ENCODE measurements at places on chromosomes 13 and 19.

GRCh38 chr19:12946092-12946721, 545 bp downstream of the RAD23A start:
- DNase-seq: no peak

GRCh38 chr19:15323496-15324235, 8.7 kb downstream of the BRD4 start:
- no peak for DNase-seq

DNA sequence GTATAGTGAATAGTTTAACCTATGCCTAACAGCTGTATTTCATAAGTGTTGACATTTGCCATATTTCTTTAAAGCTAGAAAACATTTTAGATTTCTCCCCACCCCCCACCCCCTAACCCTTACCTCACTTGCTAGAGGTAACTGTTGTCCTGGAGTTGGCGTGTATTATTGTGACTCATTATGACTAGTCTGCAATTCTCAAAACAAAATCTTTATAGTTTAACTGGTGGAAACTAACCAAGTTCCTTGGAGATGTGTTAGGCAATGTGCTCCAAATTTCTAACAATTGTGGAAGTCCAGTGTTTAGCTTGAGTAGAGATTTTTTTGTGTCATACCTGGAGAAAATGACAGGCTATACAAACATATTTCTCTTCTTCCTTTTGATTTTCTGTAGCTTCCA, 38.0 kb downstream of the KCTD4 start:
- DNase-seq: no peak

- DNase-seq: no peak
Observed at GRCh38 chr13:44393391-44393790, 19.8 kb downstream of the SERP2 start.

GRCh38 chr13:64925727-64926126, 2304.4 kb downstream of the PCDH9 start:
- DNase-seq: no peak

DNA sequence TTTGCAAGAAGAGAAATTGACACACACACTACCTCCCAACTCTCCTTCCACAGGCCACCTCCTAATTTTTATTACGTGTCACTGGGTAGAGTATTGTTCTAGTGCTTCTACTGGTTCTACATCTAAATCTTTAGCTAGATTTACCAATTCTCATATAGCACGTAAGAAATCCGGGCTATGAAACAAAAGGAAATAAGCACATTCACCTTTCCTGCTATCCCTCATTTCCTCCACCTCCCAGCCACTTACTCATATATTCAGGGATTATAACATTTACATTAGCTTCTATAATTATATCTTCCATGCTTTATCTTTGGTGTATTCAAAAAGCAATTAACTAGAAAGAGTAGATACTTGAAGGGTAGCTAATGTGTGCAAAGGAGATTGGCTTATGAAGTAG, 39.7 kb downstream of the USP12 start:
- no peak for DNase-seq

DNA sequence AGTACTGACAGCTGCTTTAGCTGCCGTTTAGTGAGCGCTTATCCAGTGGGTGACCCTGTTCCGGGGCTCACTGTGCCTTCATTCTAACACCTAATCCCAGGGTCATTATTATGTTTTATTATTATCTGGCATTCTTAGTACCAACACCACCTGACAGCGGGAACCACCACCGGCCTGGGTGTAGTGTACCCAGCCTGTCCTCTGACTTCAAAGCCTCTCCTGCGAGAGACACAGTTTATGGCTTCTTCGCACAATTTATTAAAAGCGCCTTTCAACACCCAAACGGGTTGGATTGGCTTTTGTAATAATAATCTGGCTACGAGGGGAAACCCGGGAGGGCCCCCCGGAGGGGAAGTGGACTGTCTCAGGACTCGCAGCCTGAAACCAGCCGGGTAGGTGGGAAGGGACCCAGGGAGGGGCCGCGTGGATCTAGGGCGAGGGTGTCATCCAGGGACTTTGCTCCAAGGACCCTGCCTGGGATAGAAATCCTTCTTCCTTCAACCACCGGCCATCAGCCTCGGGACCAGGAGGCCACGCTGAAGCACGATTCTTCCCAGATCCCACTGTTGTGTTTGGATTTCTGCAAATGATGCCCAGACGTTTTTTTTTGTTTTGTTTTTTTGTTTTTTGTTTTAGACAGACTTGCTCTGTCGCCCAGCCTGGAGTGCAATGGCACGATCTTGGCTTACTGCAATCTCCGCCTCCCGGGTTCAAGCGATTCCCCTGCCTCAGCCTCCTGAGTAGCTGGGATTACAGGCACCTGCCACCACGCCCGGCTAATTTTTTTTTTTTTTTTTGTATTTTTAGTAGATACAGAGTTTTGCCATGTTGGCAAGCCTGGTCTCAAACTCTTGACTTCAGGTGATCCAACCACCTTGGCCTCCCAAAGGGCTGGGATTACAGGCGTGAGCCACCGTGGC, 1.6 kb upstream of the ZBTB7A start:
- DNase-seq: no peak

- DNase-seq: no peak
Observed at GRCh38 chr19:8194528-8195267, 14.5 kb upstream of the CERS4 start.

GRCh38 chr13:24929196-24929595, 165.2 kb downstream of the RNF17 start:
- no peak for DNase-seq

GRCh38 chr13:97567510-97568243, 133.7 kb downstream of the RAP2A start:
- DNase-seq: no peak

- DNase-seq: no peak
Observed at GRCh38 chr19:18494267-18494607, 27.6 kb downstream of the ELL start.

DNA sequence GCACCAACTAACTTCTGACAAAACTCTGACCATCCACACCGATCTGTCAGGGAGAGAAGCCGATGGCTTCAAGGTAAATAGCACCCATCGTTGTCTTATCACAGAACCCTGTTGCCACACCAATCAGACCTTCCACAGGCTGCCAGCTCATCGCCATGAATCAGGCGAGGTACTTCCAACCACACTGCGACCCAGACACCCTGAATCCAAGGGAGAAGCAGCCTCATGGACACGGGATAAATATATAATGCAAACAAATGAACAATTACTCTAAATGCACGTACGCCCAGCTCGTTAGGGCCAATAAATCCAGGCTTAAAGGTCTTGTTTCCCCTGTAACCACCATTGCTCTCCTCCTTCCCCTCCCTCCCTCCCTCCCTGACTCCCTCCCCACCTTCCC, 20.8 kb downstream of the RANBP3 start:
- DNase-seq: no peak

DNA sequence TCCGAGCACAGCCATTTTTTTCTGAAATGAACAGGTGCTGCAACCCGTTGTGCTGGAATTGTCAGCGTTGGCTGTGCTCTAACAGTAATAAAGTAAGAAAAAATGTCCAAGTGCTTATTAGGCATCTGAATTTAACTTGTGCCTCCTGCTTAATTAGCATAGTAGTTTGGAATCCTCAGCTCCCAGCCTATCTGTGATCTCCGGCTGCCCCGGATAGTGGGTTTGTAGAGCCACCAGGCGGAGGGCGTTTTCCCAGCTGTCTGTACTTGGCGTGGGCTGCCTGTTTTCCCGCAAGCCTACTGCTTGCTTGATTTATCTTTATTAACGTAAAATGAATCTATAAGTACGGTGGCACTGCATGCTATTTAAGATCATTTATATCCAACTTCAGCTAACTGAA, 137.9 kb downstream of the MTUS2 start:
- DNase-seq: no peak

- DNase-seq: no peak
Observed at GRCh38 chr19:57812226-57812625, 2.5 kb downstream of the ZNF552 start.

DNA sequence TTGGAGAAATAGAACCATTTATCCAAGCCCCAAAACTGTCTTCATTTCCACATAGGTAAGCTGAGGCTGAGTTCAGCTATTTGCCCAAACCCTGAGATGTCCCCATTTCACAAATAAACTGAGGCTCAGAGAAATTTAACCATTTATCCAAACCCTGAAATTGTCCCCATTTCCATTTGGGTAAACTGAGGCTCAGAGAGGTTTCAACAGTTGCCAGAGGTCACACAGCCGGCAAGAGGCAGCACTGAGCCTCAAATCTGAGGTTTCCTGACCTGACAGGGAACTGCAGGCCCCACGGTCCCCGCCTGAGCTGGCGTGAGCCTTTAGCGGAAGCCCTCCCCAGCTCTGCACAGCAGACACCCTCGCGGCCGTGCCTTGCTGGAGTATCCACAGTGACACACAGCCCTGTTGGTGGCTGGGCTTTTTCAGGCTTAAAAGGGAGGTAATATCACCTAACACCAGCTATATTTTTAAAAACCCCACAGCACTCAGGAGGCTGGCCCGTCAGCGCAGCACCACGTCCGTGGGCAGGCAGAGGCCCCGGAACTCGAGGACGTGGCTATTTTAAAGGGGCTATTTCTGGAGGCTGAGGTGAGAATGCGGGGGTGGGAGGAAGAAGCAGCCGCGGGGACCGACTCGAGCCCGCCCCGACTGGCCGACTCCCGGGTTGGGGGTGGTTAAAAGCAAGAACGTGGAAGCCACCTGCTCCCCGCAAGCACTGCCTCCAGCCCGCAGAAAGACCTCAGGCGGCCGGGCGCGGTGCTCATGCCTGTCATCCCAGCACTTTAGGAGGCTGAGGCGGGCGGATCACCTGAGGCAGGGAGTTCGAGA, 18.5 kb downstream of the PTPRS start:
- no peak for DNase-seq

- no peak for DNase-seq
Observed at GRCh38 chr13:51235186-51235585, 13.0 kb downstream of the FAM124A start.

GRCh38 chr13:102928941-102929675, 83.3 kb downstream of the ERCC5 start:
- DNase-seq: no peak

- no peak for DNase-seq
Observed at GRCh38 chr19:44026622-44027021, 1.4 kb downstream of the ZNF222 start.

DNA sequence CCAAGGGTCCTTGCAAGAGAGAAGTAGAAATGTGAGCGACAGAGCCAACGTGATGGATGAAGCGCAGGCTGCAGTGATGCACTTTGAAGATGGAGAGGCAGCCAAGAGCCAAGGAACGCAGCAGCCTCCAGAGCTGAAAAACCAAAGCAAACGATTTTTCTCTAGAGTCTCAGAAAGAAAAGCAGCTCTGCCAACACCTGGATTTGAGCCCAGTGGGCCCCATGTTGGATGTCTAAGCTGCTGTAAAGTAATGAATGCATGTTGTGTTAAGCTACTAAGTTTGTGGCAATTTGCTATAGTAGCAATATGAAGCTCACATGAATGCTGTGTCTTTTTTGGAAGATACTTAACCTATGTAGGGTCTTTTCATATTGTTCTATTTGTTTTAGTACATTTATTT, 894.3 kb downstream of the EFNB2 start:
- DNase-seq: no peak

DNA sequence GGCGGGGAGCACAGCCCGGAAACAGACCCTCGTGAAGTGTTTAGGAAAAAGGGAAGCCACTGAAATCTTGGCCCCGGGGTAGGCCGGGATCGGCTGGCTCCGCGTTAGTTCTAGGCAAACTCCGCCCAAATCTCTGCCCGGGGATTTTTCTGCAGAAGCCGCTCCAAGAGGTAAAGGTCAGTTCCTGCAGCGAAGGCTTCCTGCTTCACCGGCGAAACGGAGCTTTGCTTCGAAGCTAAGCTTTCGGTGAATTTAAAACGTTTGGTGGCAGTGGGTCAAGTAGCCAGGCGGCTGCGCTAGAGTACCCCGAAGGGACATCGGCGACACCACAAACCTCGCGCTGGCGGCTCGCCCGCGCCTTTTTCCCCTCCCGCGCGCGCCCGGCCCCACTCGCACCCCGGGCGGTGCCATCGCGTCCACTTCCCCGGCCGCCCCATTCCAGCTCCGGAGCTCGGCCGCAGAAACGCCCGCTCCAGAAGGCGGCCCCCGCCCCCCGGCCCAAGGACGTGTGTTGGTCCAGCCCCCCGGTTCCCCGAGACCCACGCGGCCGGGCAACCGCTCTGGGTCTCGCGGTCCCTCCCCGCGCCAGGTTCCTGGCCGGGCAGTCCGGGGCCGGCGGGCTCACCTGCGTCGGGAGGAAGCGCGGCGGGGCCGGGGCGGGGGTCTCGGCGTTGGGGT, 441 bp downstream of the GJB2 start:
- DNase-seq: no peak

DNA sequence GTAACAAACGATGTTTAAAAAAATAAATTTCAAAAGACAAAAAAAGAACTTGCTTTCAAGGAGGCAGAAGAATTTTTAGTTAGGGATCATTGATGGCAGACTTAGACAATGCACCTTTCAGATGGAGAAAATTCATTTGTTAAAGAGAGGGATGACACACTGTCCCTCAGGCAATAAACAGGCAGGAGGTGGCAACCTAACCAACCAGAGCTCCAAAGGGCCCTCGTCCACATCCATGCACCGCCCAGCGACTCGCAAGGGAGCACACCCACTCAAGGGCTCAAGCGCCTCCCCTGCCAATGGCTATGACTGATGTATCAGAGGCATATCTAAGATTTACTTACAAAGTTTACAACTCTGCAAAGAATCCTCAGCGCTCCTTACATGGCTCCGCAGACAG, 81.9 kb downstream of the TUBGCP3 start:
- DNase-seq: no peak

GRCh38 chr19:32387701-32388392, 17.7 kb upstream of the DPY19L3 start:
- DNase-seq: no peak

DNA sequence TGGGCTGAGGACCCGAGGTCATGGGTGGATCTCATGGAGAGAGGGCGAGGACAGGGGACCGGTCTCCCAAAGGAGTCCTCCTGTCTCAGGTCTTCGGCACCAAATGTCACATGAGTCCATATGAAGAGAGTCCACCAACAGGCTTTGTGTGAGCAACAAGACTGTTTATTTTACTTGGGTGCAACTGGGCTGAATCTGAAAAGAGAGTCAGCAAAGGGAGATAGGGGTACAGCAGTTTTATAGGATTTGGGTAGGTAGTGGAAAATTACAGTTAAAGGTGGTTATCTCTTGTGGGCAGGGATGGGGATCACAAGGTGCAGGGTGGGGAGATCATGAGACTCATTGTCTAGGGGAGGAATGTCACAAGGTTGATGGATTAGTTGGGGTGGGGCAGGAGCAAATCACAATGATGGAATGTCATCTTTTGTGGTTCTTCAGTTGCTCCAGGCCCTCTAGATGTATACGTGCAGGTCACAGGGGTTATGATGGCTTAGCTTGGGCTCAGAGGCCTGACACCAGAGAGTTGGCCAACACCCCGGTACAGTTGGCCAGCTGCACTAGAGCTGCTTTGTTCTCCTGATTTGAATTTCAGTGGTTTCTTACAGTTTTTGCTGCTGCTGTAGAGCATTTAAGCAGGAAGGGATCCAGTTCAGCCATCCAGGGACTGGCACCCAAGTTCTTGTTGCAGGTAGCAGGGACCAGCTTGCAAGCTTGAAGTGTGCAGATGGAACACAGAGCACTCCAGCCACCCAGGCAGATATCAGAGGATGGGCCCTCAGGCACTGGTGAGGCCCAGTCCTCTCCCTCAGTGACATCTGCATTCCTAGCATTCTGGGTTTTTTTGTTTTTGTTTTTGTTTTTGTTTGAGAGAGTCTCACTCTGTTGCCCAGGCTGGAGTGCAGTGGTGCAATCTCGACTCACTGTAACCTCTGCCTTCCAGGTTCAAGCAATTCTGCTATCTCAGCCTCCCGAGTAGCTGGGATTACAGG, 26.4 kb upstream of the IGFL1 start:
- DNase-seq: no peak
